ENCODE measurements at places on chromosomes 12 and 14. TPM values are rescaled to one million over a fixed set of nuclear protein-coding genes. Genes with fewer than 3 reads are reported as not detected.

The SYT1 gene
- 0.53 TPM for total RNA-seq

The CARMIL3 gene
- 0.17 TPM for total RNA-seq

The PPP1R36 gene
- total RNA-seq, result 0.44 TPM

The CHURC1 gene
- 114 TPM for total RNA-seq

The OAS3 gene
- total RNA-seq, result 9.6 TPM

The WDR89 gene
- total RNA-seq, result 8.5 TPM

The ACSM4 gene
- total RNA-seq, result not detected

The TMCC3 gene
- 3.3 TPM for total RNA-seq

Measured in right cardiac atrium (tissue), 5 donors.